ENCODE measurements at places on chromosomes 5 and 9.

- H3K4me1 ChIP-seq, result peaks cover 58% of the 10 kb centered on the region
- no peaks in the 10 kb centered on the region for H3K27me3 ChIP-seq
- H3K27ac ChIP-seq, result peak overlapping the region; percentile 97
- DNase-seq, result peak; percentile 79
- H3K4me3 ChIP-seq, result peak overlapping the region; percentile 89
Observed at GRCh38 chr5:149406203-149406978, 27.3 kb upstream of the IL17B start.

- H3K27me3 ChIP-seq, result peaks cover 37% of the 10 kb centered on the region
- no peak overlapping the region for H3K4me3 ChIP-seq
- H3K4me1 ChIP-seq, result peaks cover 4% of the 10 kb centered on the region
Observed at GRCh38 chr9:137163365-137163715, 6.5 kb downstream of the LRRC26 start.

DNA sequence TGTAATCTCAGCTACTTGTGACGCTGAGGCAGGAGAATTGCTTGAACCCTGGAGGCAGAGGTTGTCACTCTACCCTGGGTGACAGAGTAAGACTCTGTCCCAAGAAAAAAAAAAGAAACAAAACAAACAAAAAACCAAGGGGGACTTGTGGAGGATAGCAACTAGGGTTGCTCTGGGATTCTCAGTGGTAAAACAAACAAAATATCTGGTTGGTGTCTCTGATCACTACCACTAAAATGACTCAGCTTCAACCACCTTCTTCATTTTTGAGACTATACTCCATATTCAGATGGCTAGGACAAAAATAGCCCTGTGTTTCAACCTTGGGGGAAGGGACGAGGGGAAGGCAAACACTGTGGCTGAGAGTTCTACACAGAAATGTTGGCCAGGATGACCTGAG, 110.3 kb downstream of the ARRDC3 start:
- DNase-seq, result peak; percentile 71
- no peaks in the 10 kb centered on the region for H3K27me3 ChIP-seq
- no peak overlapping the region for H3K27ac ChIP-seq
- no peak overlapping the region for H3K4me3 ChIP-seq

- no peak overlapping the region for H3K27ac ChIP-seq
- H3K4me3 ChIP-seq, result no peak overlapping the region
- peak; percentile 59 for DNase-seq
Observed at GRCh38 chr5:139016186-139016585, 141.1 kb upstream of the LRRTM2 start.

GRCh38 chr5:79859588-79859987, 131.5 kb downstream of the MTX3 start:
- H3K4me1 ChIP-seq, result no peaks in the 10 kb centered on the region
- no peak overlapping the region for H3K4me3 ChIP-seq
- no peaks in the 10 kb centered on the region for H3K27me3 ChIP-seq
- no peaks in the 10 kb centered on the region for H3K36me3 ChIP-seq
- no peak overlapping the region for H3K27ac ChIP-seq

DNA sequence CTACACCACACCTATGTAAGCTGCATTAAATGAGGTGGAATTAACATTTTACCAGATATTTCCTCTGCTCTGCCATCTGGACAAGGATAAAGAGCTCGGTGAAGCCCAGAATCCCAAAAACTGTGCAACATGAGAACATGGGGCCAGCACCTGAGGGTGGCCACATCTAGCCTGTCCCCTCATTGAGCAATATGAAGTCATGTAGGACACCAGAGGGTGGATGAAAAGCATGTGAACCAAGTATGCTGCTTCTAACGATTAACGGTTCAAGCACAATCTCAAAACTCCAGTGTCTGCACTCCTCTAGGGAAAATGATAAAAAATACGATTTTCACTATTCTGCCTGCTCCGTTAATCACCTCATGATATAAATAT, 545.8 kb downstream of the EBF1 start:
- no peak overlapping the region for H3K27ac ChIP-seq
- H3K4me3 ChIP-seq, result no peak overlapping the region
- no peaks in the 10 kb centered on the region for H3K36me3 ChIP-seq
- H3K27me3 ChIP-seq, result no peaks in the 10 kb centered on the region

DNA sequence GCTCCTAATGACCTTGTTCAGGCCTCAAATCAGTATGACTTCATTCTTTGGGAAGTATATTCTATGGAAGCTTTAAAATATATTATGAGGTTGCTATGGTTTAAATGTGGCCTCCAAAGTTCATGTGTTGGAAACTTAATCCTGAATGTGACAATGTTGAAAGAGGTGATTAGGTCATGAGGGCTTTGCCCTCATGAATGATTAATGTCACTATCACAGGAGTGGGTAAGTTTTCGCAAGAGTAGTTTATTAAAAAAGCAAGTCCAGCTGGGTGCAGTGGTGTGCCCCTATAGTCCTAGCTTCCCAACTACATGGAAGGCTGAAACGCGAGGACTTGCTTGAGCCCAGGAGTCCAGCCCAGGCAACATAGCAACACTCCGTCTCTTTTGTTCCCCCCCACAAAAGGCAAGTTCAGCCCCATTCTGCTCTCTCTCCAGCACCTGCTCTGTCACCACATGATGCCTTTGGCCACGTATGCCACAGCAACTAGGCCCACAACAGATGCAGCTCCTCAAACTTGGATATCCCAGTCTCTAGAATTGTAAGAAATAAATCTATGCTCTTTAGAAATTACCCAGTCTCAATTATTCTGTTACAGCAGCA, 105.3 kb downstream of the SIL1 start:
- no peaks in the 10 kb centered on the region for H3K27me3 ChIP-seq
- no peak for DNase-seq
- peaks cover 4% of the 10 kb centered on the region for H3K4me1 ChIP-seq
- no peaks in the 10 kb centered on the region for H3K36me3 ChIP-seq

DNA sequence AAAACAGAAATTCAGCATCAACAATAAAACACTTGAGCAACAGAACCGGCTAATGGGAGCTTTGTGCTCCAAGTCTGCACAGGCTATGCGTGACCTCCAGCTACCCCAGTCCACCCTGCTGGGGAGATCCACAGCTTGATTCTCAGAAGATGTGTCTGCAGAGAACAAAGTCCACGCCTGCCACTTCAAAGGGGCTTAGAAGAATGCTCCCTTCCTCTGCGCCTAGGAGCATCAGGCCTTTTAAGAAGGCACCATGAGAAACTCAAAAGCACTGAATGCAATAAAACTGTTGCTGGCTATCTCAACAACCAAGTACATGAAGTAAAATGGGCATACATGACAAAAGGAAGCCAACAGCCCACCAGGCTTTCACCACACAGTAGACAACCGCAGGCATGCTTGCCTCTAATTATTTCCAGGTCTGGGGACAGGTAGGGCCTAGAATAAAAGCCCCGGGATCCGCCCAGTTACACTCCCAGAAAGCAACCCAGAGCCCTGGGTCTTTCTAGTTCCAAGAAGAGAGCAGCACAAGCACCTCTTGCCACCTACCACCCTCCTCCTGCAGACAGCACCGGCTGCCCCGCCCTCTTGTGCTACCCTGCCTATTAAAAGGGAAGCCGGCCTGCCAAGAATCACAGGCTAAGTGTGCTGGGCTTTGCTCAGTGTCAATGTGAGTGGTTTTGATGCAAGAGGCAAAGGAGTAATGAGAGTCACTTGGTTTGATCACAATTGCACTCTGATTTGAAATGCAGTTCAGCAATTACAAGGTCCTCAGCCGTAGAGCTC, 123.2 kb downstream of the SPOCK1 start:
- H3K27ac ChIP-seq, result no peak overlapping the region
- peaks cover 17% of the 10 kb centered on the region for H3K4me1 ChIP-seq
- no peak overlapping the region for H3K4me3 ChIP-seq
- no peaks in the 10 kb centered on the region for H3K27me3 ChIP-seq

GRCh38 chr5:181261320-181262049, 542 bp upstream of the TRIM52 start:
- peak overlapping the region; percentile 96 for H3K27ac ChIP-seq
- peaks cover 12% of the 10 kb centered on the region for H3K4me1 ChIP-seq
- peak; percentile 49 for DNase-seq
- peaks cover 10% of the 10 kb centered on the region for H3K36me3 ChIP-seq
- H3K27me3 ChIP-seq, result no peaks in the 10 kb centered on the region

- H3K36me3 ChIP-seq, result no peaks in the 10 kb centered on the region
- no peak overlapping the region for H3K4me3 ChIP-seq
- no peaks in the 10 kb centered on the region for H3K4me1 ChIP-seq
- DNase-seq, result no peak
Observed at GRCh38 chr5:128962211-128962610, 3.1 kb upstream of the SLC27A6 start.

- H3K4me1 ChIP-seq, result peaks cover 9% of the 10 kb centered on the region
- H3K27ac ChIP-seq, result no peak overlapping the region
- H3K27me3 ChIP-seq, result no peaks in the 10 kb centered on the region
- H3K36me3 ChIP-seq, result no peaks in the 10 kb centered on the region
- no peak overlapping the region for H3K4me3 ChIP-seq
- no peak for DNase-seq
Observed at GRCh38 chr9:131743096-131743495, 3.2 kb upstream of the RAPGEF1 start.

Measured in astrocyte (in vitro differentiated cells and primary cell).